T follicular helper cell (primary cell): ENCODE measurements at places on chromosomes 16 and 17.

DNA sequence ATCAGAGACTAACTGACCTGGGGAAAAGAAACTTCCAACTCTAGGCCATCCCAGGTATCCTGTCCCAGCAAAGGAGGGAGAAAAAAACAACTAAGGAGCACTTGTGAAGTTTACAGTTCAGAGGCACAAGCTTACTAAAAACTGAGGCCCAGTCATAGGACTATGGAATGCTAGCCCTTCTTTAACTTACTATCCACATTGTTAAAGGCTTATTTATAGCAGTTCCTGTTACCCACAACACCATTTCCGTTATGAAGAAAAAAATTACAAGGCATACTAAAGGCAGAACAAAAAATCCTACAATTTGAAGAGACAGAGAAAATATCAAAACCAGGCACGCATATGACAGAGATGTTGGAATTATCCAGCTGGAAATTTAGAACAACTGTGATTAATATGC is 159.1 kb downstream of the CDH11 start:
- DNase-seq: no peak

DNA sequence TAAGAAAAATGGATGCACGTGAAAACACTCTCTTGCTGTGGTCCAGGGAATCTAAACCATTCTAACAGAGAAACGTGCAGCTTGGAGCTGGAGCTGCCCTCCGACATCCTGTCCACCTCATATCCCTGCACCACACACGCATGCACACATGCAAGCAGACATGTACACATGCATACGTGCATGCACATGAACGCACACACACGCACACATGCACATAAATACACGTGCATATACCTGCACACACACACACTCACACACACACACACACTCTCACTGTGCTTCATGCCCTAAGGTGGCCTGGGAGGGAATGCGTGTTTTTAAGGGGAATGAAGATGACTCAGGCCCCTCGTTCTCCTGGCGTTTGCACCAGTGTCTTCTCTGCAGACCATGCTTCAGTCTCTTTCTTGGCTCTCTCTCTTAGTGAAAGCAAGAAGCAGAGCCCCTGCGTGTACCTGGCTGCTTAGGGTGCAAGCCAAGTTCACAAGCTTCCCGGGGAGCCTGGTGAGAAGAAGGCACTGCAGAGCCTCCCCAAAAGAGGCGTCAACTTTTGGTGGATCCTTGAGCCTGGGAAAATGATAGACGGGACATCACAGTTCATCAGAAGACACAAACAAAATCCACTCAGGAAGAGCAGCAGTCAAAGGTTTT is 72.8 kb downstream of the GOSR1 start:
- no peak for DNase-seq

GRCh38 chr16:75196836-75197235 is 10.1 kb downstream of the CTRB2 start:
- DNase-seq: no peak

DNA sequence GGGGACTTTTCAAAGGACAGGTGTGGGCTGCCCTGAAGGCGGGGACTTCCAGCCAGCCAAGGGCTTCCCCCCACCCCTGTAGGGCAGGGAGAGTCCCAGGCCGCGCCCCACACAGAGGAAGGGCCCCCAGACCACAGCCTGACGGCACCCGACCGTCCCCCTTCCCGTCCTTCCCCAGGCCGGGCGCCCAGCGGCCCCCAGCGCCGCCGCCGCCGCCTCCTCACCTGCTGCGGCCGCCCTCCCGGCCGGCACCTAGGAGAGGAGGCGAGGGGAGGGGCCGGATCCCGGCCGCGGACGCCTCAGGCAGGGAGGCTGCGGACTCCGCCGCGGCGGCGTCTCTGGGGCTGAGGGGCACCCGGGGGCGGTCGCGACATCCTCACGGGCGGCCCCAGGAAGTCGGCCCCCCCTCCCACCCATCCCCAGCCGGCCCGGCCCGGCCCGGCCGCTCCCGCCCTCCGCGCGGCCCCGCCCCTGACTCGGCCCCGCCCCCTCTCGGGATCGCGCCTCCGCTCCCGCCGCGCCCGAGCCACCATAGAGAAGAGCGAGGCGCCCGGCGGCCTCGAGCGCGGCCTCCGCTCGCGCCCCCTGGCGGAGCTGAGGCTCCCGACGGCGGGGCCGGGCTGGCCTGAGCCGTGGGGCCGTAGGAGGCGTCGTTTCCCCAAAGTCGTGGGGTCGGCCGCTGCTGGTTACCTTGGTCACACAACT is 25.5 kb upstream of the RFFL start:
- DNase-seq: peak; percentile 85

GRCh38 chr17:68981288-68981687 is 26.1 kb upstream of the ABCA8 start:
- DNase-seq: no peak

DNA sequence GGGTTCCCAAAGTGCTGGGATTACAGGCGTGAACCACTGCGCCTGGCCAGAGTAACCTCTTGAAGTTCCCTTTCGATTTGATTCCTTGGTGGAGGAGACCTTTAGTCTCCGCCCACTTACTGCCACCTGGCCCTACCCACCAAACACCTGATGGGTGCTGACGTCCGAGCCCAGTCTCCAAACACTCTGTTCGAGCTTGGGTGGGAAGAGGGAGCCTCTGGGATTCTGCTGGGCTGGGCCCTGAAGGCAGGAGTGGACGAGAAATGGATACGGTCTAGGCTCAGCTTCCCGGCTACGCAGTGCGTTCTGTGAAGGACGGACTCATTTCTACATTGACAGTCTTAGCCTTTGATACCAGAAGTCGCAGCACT is 870 bp upstream of the ITGA3 start:
- no peak for DNase-seq

DNA sequence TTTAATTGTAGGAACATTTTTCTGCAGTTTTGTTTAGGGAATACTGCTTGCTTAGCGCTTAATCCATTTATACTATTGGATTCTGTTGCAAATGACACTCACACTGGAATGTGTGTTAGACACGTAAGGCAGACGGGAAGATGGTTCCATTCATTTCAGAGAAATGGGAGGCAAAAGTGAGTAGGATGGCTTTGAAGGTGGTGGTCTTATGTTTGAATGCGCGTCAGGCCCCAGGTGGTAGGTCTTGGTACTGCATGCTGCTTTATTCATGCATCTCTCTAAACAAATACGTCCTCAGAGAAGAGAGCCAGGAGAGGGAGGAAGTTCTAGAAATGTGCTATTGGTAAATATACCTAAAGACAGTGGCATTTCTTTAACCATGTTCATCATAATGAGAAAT is 997.6 kb upstream of the RBFOX1 start:
- no peak for DNase-seq

GRCh38 chr16:78258375-78259065 is 159.1 kb downstream of the WWOX start:
- no peak for DNase-seq

DNA sequence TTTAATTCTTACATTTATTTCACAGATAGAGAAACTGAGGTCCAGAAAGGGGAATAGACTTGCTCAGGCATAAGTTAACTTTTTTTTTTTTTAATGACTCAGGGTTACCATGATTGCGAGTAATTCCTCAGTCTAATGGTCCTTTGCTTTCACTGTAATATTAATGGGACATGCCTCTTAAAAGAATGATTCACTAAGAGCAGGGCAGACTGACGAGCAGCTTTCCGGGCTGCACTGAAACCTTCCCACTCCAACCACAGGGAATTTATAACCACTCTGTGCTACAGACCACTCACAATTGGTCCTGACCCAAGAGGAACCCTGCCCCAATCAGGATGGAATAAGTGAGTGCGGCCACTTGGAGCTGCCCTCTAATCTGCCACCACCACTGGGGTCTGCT is 5.7 kb downstream of the HOXB2 start:
- DNase-seq: no peak
